DMS53 (cell line): ENCODE measurements at places on chromosomes 3 and 15.
A peak's percentile ranks its signal among the peaks of the same experiment; 100 is the strongest.

DNA sequence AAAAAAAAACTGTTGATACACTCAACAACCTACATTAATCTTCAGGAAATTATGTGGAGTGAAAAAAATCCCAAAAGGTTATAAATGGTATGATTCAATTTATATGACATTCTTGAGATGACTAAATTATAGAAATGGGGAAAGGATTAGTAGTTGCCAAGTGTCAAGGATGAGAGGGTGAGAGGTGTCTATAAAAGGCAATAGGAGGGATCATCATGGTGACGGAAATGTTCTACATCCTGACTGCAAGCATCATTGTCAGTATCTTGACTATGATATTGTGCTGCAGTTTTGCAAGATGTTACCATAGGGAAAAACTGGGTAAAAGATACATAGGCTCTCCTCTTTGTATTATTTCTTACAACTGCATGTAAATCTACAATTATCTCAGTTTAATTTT is 125.6 kb downstream of the FRMD5 start:
- no peak for DNase-seq

DNA sequence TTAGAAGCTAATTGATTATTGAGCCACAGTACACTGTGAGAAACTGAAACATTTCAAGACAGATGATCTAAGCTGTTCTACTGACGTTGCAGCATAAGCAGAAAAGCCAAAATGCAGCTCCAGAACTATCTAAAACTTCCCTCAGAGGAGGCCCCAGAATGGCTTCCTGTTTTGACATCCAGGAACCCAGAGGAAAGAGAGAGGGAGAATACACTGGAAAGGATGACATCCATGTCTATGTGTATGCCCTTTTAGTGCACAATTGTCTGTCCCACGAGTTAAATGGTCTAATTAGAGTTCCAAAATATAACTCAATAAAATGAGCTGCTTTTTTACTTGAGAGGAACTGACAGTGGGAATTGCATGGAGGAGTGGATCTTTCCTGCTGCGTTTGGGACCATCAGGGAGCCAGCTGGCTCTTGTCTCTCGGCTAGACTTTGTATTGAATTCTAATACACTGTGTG is 688.1 kb downstream of the ZNF385D start:
- DNase-seq, result no peak

DNA sequence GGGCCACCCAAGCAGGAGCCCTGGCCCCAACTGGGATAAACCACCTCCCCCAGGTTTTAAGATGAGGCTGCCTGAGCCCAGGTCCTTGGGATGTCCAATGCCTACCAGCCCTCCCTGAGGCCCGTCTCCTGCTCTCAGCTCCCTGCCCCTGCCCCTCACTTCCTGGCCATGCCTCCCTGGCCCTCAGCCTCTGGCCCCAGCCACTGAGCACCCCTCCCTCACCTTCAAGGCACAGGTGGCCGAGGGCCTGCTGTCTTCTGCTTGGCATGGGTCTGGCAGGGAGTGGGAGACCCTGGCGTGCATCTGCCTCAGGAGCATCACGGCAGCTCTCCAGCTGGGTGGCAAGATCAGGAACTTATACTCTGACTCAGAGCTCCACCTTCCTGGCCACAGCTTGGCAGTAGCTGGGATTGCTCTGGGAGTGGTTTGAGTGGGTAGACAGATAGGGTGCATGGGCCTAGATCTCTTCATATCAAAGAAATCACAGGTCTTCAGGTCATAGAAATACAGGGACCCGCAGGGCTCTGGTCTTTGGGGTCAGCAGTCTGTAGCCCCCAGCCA is at the start of gene PLA2G4E:
TSS of gene PLA2G4E (minus strand) at position 330 of the 561 bp plus-strand sequence. CDS start at position 318, 12 bp downstream.
- DNase-seq, result no peak

DNA sequence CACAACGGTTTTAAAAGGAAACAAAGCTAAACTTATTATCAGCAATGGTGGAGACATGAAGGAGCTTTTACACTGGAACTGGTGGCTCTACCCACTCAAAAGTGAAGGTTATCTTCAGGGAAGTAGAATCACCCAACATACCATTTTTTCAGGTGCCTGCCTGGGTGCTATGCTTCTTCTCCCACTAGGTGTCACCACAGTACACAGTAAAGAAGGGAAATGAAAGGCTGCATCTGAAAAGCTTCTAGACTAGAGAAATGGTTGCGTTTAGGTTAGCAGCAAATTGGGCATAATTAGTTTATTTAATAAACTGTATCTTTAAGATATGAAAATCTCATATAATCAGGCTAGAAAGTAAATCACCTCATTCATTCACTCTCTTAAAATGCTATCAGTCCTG is 47.0 kb upstream of the SELENOK start:
- DNase-seq, result peak; percentile 66

DNA sequence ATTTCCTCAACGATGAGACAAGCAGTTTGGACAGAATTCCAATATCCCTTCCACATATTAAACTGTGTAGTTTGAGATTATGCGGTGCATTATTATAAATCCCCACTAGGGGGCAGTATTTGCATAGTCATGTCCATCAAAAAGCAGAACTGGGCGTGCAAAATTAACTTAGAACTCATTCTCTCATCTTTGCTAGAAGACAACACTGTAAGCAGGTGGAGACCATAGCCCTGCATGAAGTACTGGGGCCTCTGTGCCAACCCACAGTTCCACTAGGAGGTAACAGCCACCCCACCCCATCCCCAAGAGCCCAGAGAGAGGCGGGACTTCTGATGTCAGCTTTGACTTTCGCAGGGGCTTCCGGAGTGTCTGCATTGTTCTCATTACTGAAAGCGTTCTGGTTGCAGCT is 106.6 kb upstream of the TMC3 start:
- DNase-seq, result peak; percentile 73
